ENCODE measurements at places on chromosomes 5 and 9.

GRCh38 chr9:713091-713490 is 128.4 kb upstream of the DMRT1 start:
- DNase-seq, result no peak

DNA sequence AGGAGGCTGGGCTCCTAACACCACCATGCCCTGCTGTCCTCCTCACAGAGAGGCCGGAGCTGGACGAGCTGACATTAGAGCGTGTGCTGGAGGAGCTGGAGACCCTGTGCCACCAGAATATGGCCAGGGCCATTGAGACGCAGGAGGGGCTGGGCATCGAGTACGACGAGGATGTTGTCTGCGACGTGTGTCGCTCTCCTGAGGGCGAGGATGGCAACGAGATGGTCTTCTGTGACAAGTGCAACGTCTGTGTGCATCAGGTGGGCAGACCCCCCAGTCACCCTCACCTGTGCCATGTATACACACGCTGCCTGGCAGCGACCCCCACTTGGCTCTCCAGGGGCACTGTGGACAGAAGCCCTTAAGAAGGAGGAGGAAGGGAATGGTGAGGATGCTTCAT is 35.2 kb downstream of the JADE2 start:
- no peak for DNase-seq

DNA sequence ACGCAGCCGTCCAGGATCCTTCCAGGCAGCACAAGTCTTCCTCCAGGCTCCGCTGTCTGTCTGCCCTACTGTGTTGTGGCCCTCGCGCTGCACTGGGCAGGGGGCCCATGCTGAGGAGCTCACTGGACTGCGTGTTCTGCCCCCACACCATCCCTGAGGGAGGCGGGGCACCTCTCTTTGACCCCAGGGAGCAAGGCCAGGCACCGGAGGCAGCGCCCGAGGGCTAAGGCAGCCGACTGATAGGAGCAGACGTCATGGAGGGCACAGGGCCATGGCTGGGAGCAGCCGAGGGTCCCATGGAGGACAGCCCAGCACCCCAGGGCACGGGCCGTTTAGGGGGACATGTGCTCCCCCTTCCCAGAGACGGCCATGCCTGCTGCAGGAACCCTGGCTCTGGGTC is 46.7 kb downstream of the KCNT1 start:
- no peak for DNase-seq

- DNase-seq, result no peak
Measured at GRCh38 chr9:14133394-14133793, 180.5 kb downstream of the NFIB start.

GRCh38 chr5:143474616-143475015 is 71.1 kb upstream of the NR3C1 start:
- DNase-seq, result no peak

DNA sequence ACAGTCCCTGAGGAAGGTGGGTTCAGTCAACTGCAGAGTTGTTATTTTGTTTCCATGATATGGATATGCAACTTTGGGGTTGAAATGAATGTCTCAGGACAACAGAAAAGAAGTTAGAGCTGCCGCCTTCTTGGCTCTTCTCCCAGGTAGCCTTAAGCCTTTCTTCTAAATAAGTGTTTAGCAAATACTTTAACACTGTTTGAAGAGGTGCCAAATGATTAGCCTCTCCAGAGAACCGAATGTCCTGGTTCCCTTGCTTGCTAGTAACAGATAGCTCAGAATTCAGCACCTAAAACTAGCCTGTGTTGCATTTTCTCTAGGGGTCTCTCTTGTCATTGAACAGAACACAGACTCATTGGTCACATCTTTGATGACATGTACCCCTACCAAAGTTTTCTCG is 127.7 kb upstream of the PIK3R1 start:
- DNase-seq, result no peak

DNA sequence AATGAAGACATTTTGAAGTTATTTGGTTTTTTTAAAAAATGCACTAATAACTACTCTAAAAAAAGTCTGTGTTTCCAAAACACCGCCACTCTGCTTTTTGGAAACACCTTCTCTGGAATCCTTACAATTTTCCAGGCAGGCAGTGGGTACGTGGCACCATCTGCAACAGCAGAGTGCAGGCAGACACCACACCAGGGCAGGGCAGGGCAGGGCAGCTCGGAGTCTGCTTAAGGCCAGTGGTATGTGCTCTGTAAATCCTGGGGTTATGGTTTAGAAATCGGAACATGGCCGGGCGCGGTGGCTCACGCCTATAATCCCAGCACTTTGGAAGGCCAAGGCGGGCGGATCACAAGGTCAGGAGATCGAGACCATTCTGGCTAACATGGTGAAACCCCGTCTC is 97.6 kb downstream of the TLE1 start:
- no peak for DNase-seq

GRCh38 chr9:88777498-88778312 is 213.6 kb upstream of the S1PR3 start:
- no peak for DNase-seq

- DNase-seq, result no peak
Measured at GRCh38 chr9:120910643-120911042, 16.0 kb downstream of the TRAF1 start.

Data from sciatic nerve (tissue), 2 donors.